Left lung (tissue), 14 donors: ENCODE measurements at places on chromosomes 3 and 15. TPM values are rescaled to one million over a fixed set of nuclear protein-coding genes. Genes with fewer than 3 reads are reported as not detected.

The FGD5 gene
- 48.7 TPM for total RNA-seq

The CLDN18 gene
- total RNA-seq: 66.8 TPM

The TMEM41A gene
- total RNA-seq: 26.3 TPM

The SEMA6D gene
- 6.3 TPM for total RNA-seq

- no peak for DNase-seq
- H3K4me3 ChIP-seq: no peak overlapping the region
- no peaks in the 10 kb centered on the region for H3K36me3 ChIP-seq
- no peaks in the 10 kb centered on the region for H3K27me3 ChIP-seq
Measured at GRCh38 chr3:188188911-188189310, 35.0 kb downstream of the LPP start.

DNA sequence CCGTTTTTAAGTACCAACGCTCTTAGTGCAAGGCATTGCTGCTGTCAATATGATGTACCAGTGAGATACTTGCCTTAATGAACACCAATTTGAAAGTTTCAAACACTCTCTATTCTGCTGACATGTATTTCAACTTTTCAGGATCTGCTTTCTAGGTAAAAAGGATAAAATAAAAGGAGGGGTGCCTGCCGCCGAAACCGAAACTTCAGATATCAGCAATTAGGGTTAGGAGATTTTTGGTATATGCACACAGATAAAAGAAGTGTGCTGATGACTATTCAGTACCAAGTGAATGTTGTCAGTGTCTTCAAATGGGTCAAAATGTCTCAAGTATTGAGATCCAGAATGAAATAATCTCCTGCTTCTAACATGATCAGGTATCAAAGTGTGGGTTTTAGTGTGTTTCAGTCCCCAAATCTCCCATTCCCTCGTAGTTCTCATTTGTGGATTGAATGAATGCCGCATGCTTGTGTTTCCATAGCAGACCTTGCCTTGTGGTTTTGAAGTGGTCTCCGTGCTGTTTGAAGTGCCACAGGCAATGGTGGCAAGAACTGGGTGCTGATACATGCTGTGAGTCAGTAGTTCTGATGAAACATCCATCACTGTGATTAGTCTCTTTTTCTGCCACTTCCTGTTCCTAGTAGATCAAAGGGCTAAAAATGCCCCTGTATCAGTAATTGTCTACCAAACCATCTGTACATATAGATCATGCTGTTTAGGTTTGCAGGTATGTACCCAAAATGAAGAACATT is 22.5 kb downstream of the CHST14 start:
- H3K27ac ChIP-seq: no peak overlapping the region
- no peak overlapping the region for H3K4me3 ChIP-seq
- H3K36me3 ChIP-seq: no peaks in the 10 kb centered on the region
- DNase-seq: no peak
- H3K4me1 ChIP-seq: no peaks in the 10 kb centered on the region

DNA sequence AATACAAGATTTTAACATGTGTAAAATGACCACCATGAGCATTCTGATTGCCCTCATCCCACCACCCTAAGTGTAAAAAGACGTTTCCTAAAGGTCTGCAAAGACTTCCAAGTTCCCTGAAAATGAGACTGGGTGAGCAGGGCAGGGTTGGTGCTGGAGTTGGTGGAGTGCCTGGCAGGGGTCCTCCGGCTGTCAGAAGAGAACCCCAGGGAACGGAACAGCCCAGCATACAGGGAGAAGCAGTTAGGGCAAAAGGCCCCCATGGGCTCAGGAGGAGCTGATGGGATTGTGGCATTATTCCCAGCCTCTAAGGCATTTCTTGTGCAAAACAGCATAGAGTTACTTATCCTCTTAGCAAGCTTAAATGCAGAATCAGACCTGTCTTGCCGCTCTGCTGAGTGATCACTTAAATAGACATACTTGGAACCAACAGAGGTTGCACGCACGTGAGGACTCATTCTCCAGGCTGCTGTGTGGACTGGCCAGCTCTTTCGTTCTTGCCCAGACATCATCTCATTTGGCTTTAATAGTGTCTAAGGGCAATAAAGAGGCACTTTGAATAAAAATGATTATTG is 36.0 kb downstream of the XYLB start:
- H3K27me3 ChIP-seq: no peaks in the 10 kb centered on the region
- H3K4me3 ChIP-seq: no peak overlapping the region
- DNase-seq: no peak
- no peaks in the 10 kb centered on the region for H3K4me1 ChIP-seq
- H3K27ac ChIP-seq: no peak overlapping the region

DNA sequence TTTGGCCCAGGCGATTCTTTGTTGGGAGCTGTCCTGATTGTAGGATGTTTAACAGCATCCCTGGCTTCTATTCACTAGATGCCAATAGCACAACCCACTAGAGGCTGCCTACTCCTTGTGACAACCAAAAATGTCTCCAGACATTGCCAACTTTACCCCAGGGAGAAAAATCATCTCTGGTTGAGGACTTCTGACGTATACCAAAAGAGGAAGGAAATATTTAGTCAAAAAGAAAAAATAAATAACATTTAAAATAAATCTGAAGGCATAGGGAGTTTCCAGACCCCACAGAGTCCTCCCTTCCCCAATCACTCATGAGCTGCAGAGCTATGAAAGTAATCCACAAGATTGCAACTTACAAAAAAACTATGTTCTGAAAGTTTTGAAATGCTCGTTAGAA is 61.0 kb downstream of the MECOM start:
- H3K4me3 ChIP-seq: no peak overlapping the region
- no peaks in the 10 kb centered on the region for H3K27me3 ChIP-seq
- no peak for DNase-seq
- H3K4me1 ChIP-seq: no peaks in the 10 kb centered on the region
- no peaks in the 10 kb centered on the region for H3K36me3 ChIP-seq

GRCh38 chr3:119062892-119063291 is 28.2 kb upstream of the IGSF11 start:
- no peak overlapping the region for H3K4me3 ChIP-seq
- DNase-seq: no peak
- no peaks in the 10 kb centered on the region for H3K27me3 ChIP-seq
- no peaks in the 10 kb centered on the region for H3K36me3 ChIP-seq
- no peaks in the 10 kb centered on the region for H3K4me1 ChIP-seq
- H3K27ac ChIP-seq: no peak overlapping the region
